Left renal pelvis (tissue), 4 donors: ENCODE measurements at places on chromosomes 7 and 10. TPM values are rescaled to one million over a fixed set of nuclear protein-coding genes. Genes with fewer than 3 reads are reported as not detected.

GRCh38 chr7:101708223-101708622 is 79.1 kb upstream of the MYL10 start:
- DNase-seq: no peak

DNA sequence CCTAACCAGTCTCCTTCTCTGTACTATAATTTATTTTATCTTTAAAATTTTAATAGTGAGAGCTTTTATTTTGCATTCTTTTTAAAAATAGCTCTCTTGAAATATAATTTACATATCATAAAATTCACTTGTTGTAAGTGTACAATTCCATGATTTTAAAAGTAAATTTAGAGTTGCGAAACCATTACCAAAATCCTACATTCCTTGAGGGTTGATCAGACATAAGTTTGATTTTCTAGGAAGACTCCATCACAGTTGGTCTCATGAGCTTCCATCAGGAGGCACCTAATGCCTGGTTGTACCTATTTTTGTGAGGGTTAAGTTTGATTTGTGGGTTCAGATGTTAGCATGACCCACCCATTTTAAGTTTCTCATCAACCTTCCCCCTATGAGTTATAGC is 108.1 kb downstream of the BMPER start:
- DNase-seq: no peak

- no peak for DNase-seq
Measured at GRCh38 chr10:94349327-94349726, 13.4 kb downstream of the NOC3L start.

DNA sequence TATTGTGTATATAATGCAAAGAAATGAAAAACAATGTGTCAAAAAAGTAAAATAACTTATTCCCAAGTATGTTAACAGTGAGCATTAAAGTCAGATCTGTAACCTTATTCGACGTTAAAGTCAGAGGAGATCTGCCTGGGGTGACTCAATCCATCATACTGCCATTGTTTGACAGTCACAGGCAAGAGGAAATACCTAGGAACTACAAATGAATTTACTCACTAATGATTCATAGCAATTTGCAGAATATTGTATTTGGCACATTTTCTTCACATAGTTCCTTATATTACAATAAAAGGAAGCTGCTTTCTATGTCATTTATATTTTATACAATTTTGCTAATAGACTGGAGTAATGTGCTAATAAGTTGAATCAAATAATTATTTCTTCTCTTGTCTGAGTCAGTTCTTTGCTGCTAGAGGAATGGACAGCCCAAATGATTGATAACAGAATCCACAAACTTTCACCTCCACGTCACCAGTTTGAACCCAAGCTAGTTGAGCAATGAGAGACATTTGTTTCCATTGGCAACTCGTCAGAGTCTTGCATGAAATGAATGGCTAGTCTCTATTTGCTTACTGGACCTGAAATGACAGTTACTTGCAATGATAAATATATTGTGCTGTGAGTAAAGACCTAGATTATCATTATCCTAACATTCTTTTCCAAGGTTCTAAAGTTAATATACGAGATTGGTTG is 48.5 kb upstream of the TMEM106B start:
- DNase-seq: no peak

DNA sequence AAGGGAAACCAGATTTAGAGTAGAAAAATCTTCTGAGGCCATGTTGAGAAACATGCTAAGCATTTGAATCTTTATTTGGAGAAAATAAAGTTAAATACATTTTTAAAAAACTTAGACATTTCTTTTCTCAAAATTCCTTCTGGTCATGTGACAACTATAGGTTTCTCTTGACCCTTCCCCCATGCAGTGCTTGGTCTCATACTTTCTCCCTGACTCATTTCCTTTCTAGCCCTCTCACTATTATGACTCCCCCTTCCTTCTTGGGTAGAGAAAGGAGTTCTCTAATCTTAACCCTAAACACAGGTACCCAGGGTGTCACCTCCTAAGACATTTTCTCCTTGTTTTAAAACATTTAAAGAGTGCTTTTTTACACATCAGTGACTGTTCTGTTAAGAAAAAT is 179.5 kb upstream of the TMEM106B start:
- DNase-seq: no peak

GRCh38 chr7:157670490-157671357 is 333.9 kb downstream of the DNAJB6 start:
- no peak for DNase-seq

GRCh38 chr10:133034092-133034491 is 53.6 kb upstream of the ADGRA1 start:
- no peak for DNase-seq

GRCh38 chr10:74419491-74419951 is 268.5 kb downstream of the ADK start:
- no peak for DNase-seq

DNA sequence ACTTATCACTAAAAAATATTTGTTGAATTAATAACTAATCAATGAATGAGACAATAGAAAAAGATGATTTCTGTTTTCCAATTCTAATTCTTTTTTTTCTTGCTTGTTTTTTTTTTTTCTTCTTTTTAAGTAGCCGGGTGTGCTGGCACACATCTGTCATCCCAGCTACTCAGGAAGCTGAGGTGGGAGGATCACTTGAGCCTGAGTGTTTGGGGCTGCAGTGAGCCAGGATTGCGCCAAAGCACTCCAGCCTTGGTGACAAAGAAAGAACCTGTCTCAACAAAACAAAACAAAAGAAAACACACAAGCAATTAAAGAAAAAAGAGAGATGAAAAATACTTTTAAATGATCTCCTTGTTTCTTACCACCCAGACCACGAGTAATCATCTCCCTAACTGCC is 1109.3 kb downstream of the REEP3 start:
- no peak for DNase-seq

DNA sequence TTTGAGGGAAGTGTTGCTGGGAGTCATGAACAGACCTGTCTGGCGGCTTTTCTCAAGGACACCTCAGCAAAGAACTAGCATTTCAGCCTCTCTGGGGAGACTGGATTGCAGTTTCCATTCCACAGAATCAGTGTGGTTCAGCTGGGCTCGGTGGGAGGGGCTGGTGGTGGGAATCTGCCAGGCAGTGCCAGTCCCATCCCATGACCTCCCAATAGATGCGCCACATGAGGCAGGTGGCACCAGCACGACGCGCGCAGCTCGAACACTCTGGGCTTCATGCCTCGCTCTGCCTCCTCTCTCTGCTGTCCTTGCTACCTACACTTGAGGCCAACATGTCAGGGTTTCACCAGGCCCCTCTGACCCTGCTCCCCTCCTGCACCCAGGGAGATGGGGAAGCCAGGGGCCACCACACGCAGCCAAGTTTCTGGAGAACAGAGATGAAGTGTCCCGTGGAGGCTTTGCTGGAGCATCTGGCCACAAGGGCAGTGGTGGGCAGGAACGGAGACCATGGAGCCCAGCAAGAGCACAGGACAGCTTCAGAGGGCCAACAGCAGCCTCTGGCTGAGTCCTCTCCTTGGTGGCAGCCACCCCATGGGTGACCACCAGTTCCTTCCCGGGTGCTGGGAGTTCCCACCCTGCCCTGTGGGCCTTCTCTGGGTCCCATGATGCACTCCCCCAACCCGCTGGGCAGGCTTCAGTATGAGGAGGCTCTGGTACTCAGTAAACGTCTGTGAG is 2.3 kb downstream of the NACAD start:
- no peak for DNase-seq

DNA sequence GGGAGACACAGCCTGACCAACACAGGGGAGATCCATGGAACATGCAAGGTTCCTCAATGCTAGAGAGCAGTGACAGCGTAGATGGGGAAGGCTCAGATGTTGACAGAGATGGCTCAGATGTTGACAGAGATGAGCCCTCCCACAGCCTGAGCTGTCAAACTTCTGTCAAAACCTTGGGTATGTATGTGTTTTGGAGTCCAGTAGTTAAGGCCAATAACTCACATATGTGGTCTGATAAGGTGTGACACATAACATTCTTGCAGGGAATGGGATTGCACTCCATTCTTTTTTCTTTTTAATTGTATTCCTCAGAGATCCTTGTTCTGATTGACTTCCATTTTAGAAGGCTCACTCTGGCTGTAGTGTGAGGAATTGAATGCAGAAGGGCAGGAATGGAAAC is 136.3 kb downstream of the C1GALT1 start:
- DNase-seq: no peak

GRCh38 chr10:110009736-110010475 is 2.1 kb downstream of the ADD3 start:
- no peak for DNase-seq

- no peak for DNase-seq
Measured at GRCh38 chr10:23173214-23174073, 18.7 kb upstream of the PTF1A start.

DNA sequence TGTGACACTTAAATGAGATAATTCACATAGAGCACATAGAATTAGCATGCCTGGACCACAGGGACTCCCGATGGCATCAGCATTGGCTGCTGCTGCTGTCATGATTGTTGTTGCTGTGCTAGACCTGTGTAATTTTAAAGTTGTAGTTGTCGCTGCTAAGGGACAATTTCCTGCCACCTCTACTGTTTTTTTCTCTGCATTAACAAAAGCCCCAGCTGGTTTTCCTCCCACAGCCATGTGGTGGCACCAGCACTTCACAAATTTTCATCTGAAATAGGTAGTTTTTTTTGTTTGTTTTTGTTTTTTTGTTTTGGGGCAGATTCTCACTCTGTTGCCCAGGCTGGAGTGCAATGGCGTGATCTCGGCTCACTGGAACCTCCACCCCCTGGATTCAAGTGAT is 25.4 kb upstream of the PRXL2A start:
- no peak for DNase-seq

- DNase-seq: no peak
Measured at GRCh38 chr7:49787980-49788379, 14.5 kb downstream of the VWC2 start.

DNA sequence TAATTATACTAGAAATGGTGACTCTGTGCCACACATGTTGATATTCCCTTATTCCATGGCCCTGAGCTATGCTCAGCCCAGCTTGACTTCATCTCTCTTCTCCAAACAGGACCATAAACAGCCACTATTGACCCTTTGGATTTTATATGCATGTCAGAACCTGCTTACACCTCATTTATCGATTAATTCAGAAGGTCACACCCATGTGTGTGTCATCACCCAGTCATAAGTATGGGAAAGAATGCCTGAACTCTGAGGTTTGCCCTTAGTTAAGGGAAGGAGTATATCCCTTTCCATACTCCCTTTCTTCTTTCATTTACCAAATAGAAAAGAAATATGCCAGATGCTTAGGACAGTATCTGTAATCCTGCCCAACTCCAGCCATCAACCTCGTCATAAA is 602.3 kb downstream of the SORCS3 start:
- DNase-seq: no peak

DNA sequence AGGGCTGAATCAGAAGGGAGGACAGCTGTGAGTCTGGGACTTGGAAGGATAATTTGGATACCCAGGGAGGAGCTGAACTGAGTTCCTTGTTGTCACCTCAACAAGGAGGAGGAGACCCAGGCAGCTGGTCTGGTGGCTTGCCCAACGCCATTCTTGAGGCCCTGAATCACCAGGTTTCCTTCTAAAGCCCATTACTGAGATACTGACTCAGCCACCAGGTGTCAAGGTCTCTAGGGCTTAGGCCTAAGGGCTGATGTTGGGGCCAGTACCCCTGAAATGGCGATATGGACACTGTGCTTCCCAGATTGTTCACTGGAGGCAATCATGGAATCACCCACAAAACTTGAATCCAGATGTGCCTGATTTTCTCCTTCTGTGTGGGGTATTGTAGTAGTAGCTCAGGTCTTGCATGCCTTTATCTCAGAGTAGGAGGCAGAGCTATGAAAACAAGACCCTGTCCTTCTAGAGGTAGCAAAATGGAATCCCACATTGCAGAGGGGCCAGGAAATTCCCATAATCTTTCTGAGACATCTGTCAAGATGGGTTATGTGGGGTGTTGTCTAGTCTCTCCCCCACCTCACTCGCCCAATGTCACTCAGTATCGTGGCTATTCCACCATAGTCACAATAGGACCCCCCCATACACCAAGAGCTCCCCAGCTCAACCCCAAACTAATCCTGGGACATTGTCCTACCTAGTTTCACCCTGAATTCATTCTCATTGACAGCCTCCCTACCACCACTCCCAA is 1.8 kb upstream of the ATG9B start:
- DNase-seq: no peak

GRCh38 chr7:98981701-98982100 is 103.4 kb downstream of the TRRAP start:
- DNase-seq: no peak

DNA sequence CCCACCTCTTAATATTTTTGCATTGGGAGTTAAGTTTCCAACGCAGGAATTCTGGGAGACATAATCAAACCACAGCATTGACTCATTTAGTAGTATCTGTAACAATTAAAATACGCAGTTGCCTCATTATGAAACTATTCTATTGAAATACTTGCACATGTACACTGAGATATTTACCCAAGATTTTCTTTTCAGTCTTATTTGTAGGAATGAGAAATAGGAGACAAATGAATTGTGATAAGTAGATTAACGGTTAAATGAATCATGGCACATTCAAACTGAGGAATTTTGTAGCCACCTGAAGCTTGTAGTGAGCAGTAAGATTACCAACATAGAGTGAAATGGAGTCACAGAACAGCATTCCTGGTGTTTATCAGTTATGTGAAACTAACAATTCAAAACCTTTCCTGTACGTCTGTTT is 18.1 kb downstream of the RP9 start:
- DNase-seq: no peak

DNA sequence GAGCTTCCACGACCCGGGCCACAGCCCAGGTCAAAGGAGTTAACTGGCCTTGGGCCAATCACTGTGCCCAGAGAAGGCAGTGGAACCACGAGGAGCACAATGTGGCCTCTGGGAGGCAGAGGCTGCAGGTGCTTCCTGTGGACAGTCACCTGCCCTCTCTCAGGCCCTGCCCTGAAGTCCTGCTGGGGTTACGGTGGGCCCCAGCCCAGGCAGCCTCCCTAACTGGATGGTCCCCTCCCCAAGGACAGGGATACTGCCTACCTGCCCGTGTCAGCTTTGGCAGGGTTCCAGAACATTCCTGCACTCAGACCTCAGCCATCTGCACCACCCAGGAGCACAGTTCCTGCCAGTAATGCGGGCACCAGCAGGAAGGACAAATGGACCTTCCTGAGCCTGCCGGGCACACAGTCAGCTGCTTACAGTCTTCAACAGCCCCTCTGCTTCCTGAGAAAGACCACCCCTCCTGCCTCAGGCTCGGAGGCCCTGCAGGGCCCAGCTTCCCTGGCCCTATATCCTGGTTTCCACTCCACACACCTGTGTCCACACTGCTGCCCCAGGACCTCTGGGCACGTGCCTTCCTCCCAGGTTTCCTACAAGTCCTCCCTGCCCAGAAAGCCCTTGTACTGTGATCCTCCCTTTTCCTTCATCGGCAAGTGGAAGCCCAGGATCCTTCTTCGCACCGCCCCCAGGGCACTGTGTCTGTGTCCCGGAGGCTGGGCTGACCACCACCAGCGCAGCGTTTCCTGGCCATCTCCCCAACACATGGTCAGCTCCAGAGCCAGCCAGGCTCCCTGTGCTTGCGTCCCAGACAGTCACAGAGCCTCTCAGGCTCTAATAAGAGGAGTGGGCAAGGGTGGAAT is 23.3 kb downstream of the WDR86 start:
- no peak for DNase-seq

GRCh38 chr10:102523250-102524029 is 19.7 kb downstream of the SUFU start:
- no peak for DNase-seq

Gene AKR1D1
- polyA plus RNA-seq: not detected

Gene XPNPEP1
- 88.7 TPM for polyA plus RNA-seq

Gene SPDYE16
- polyA plus RNA-seq: 0.97 TPM

Gene TCERG1L
- polyA plus RNA-seq: 1.8 TPM

Gene IGF2BP3
- polyA plus RNA-seq: 69.2 TPM

Gene OR2A1
- polyA plus RNA-seq: 1.0 TPM

Gene OR6V1
- polyA plus RNA-seq: not detected
